ENCODE measurements at places on chromosomes 16 and 17.

DNA sequence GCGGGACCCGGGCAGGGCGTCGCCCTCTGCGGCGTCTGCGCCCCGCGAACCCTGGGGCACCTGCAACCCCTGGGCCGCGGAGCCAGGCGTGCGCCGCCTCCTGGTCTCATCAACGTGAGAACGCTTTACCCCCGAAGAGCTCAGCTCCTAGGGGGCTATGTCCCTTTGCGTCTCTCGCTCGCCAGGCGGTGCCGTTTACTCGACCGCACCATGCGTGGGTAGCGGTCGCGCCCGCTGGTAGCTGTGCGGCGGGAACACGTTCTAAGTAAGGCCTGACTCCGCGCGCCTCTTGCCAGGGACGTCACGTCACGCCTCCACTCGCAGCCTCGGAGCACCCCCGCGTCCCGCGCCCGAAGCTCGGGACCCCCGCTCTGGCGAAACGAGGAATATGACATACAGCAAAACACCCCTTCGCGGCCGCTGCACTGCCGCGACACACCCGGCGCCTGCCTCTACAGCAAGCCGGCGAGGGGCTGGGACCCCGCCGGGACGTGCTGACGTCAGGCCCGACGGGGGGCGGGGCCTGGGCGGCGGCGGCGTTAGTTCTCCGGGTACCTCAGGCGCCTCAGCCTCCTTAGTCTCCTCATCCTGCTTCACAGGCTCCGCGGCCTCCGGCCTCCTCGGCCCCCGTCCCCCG lies at the start of gene RAB11FIP3:
Gene RAB11FIP3, plus strand, starts transcription at position 568 of the 637 bp plus-strand sequence. CDS start 358 bp downstream, outside the sequence.
- peak; percentile 76 for DNase-seq

GRCh38 chr16:48370229-48370628 lies 15.0 kb downstream of the SIAH1 start:
- DNase-seq: no peak

DNA sequence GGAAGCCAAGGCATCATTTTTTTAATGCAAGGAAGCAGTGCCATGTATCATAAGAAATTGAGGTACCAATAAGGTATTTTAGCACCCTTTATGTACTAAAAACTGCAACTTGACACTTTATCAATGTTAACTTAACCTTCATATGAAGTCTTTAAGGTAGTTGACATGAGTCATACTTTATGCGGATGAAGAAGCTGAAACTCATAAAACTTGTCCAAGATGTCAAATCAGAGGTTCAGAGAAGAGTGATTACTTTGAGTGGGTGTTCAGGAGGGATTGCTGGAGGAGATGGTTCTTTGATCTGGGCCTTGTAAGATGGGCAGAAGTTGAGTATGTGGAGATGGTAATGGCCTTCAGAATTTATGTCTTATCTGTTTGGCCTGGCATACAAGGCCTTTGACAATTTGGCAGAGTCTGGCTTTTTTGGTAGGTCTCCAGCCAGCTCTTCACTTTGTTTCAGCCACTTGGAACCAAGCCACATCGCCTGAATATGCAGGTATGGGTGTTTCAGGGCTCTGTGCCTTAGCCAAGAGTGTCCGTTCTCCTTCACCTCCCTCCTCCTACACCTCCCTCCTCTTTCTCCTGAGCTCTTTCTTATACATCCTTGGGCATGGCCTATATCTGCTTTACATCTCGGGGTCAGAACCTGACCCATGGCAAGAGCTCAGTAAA lies 23.7 kb downstream of the YPEL2 start:
- DNase-seq: no peak

- no peak for DNase-seq
These were observed 5.5 kb upstream of the SLFN12L start for GRCh38 chr17:35542990-35543389.
